ENCODE measurements at places on chromosomes 16 and 17. TPM values are rescaled to one million over a fixed set of nuclear protein-coding genes. Genes with fewer than 3 reads are reported as not detected.

DNA sequence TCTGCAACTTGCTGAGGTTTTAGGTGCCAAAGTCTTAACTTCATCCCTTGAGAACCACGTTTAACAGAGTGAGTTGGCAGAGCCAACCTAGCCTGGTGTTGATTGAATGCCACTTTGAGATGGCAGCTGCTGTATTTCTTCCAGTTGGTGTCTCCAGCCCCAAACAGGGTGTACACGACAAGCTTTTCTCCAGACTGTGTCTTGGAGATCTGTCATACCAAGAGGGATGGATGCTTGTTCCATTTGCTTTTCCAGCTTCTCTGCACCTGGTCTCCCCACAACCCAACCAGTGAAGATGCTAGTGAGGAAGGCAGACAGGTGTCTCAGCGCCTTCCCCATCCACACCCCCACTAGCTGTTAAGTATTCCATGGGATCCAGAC is 141.1 kb upstream of the HS3ST2 start:
- no peak for DNase-seq

The CHST4 gene
- total RNA-seq: 0.23 TPM

The ABCC3 gene
- 1.4 TPM for total RNA-seq

GRCh38 chr17:45855691-45856336 is 11.1 kb downstream of the SPPL2C start:
- DNase-seq: no peak

The HP gene
- total RNA-seq: not detected

The FAM20A gene
- total RNA-seq: 0.38 TPM

DNA sequence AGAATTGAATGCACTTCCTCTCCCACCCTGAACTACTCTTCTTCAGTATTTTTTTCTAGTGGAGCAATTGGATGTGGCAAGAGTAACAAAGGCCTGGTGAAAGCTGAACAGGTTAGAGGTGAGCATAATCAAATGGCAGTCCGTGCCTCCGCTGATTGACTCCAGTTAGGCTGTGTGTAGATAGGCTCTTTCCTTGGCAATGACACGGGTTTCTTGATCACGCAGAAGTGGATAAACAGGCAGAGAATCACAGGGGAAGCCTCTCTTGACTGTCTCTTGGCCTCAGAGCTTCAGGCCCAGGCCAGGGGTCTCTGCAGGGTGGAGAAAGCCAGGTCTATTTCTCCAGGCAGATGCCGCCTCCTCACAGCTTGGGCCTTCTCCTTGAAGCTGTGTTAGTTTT is 4.2 kb downstream of the CD300LB start:
- no peak for DNase-seq

GRCh38 chr17:55466671-55467070 is 44.6 kb downstream of the SMIM36 start:
- no peak for DNase-seq

DNA sequence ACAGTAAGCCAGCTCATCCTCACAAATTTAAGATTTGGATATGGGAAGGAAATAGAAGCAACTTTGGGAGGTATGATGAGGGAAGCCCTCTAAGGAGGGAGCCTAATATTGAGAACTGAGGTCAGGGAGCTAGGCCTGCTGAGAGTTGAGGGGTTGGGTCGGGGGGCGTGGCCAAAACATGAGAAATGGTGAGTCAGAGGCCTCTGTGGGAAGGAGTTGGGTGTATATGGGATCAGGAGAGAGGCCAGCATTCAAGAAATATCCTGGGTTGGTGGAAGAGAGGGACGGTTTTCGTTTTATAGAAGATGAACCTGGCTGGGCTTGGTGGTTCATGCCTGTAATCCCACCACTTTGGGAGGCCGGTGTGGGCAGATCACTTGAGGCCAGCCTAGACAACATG is 48.4 kb downstream of the CLEC16A start:
- DNase-seq: no peak

GRCh38 chr17:80598813-80599545 is 54.3 kb downstream of the RPTOR start:
- no peak for DNase-seq

- DNase-seq: peak; percentile 80
These were observed 20.1 kb downstream of the CD7 start for GRCh38 chr17:82297280-82297713.

GRCh38 chr16:73048292-73049080 is 558 bp upstream of the ZFHX3 start:
- no peak for DNase-seq

DNA sequence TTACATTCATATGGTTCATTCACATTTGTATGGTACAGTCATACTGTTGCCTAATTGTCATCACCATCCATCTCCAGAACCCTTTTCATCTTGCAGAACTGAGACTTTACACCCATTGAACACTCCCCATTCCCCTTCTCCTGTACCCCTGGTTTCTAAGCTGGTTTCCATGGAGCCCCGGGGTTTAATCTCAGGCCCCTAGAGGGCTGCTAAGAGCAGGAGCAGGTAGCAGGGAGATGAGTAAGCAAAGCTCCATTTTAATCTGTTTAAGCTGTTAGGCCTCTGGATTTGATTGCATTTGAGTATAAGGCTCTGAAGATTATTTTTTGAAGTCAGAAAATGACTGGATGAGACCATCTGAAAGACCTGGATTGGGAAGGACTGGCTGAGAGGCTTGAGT is 68.5 kb upstream of the RPL38 start:
- no peak for DNase-seq

The PPP1R1B gene
- total RNA-seq: 0.12 TPM

The KCNH6 gene
- not detected for total RNA-seq

Data from T-cell (primary cell).